Cardiac fibroblast (primary cell): ENCODE measurements at places on chromosomes 12 and 14.

- no peak for DNase-seq
Observed at GRCh38 chr12:21837847-21838246, 63.3 kb upstream of the KCNJ8 start.

GRCh38 chr12:13135371-13136178 is 32.1 kb upstream of the GSG1 start:
- DNase-seq = peak; percentile 90

GRCh38 chr14:34457186-34457585 is 4.9 kb downstream of the SPTSSA start:
- DNase-seq = no peak

DNA sequence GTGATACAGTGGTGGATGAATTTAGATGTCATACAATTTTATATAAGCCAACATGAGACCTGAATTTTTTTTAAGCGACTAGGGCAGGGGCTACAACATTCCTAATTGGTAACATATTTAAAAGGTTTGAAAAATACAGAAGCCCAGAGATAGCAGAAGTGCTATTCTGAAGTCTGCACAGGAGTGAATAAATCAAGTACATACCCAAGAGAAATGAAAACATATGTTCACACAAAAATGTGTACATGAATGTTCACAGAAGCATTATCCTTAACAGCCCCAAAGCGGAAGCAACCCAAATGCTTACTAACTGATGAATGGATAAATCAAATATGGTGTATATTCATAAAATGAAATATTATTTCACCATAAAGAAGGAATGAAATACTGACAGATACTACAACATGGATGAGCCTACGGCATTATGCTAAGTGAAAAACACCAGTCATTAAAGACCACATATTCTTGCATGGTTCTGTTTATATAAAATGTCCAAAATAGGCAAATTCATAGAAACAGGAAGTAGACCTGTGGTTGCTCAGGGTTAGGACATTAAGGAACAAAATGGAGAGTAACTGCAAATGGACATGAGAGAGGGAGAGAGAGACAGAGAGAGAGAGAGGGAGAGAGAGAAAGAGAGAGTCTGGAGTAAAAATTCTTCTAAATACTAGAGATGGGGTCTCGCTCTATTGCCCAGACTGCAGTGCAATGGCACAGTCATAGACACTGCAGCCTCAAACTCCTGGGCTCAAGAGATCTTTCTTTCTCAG is 28.0 kb upstream of the GXYLT1 start:
- DNase-seq = no peak

- DNase-seq = no peak
Observed at GRCh38 chr12:113361574-113362370, 3.4 kb downstream of the PLBD2 start.

- no peak for DNase-seq
Observed at GRCh38 chr12:19553175-19553574, 113.9 kb downstream of the AEBP2 start.

- no peak for DNase-seq
Observed at GRCh38 chr12:94405413-94406116, 54.1 kb downstream of the CEP83 start.

DNA sequence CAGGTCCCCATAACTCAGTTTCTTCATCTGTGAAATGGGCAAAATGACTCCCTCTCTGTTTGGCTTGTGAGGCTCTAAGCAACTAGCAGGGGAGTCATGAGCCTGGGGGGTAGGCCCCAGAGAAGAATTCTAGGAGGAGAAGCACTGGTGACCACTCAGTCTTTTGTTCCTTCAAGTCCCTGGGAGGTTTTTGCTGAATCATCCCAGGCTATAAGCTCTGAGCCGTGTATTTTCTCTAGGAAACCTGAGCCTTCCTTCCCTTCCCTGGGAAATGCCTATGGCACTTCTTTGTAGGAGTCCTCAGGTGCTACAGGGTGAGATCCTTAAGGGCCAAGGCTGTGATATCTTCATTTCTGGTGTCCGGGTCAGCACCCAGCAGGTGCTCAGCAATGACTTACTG is 4.5 kb downstream of the RPH3A start:
- no peak for DNase-seq

DNA sequence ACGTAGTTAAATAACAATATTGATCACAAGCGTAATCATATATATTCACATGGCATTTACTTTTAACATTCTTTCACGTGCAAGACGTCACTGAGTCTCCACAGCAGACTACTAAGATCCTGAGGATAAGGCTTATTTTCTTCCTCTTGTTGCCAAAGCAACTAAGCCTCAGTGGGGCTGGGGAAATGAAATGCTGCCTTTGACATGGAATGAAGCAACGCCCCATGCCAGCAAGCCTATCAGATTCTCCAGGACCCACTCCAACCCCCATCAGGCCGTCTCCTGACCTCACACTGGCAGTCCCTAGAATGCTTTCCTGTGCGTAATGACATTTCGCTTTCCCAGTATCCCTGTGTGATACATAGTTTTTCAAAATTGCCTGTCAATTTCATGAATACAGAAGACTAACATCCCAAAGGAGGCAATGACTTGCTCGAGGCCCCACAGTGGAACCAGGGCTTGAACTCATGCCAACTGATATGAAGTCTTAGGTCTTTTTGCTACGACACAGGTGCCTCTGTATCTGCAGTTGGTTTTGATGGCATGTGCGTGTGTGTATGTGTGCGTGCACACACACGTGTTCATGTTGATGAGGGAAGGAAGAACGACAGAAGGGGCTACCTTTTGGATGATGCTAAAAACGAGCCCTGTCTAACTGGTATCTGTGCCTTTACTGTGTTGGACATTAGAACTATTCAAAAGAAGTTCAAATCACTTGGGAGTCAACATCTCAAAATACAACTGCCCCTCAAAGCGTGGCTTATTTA is 239.1 kb downstream of the VRK1 start:
- no peak for DNase-seq

DNA sequence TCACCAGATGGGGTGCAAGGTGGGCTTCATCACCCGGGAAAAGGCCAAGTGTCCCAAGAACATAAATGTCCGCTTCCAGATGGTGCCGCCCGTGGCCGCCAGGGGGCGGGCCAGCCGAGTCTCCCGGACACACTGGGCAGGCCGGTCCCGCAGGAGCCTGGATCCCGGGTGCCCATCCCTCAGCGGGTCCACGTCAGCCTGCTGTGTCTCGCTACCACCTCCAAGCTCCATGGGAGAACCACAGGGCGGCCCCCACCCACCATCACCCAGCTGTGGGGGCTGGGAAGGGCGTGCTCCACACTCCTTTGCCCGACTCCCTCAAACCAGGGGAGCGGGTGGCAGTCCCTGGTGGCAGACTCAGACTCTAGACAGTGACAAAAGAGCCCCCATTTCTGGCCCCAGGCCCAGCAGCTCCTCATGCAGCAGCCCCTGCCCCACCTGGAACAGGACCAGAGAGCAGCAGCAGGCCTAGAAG is 22.0 kb upstream of the NUDT14 start:
- peak; percentile 74 for DNase-seq

DNA sequence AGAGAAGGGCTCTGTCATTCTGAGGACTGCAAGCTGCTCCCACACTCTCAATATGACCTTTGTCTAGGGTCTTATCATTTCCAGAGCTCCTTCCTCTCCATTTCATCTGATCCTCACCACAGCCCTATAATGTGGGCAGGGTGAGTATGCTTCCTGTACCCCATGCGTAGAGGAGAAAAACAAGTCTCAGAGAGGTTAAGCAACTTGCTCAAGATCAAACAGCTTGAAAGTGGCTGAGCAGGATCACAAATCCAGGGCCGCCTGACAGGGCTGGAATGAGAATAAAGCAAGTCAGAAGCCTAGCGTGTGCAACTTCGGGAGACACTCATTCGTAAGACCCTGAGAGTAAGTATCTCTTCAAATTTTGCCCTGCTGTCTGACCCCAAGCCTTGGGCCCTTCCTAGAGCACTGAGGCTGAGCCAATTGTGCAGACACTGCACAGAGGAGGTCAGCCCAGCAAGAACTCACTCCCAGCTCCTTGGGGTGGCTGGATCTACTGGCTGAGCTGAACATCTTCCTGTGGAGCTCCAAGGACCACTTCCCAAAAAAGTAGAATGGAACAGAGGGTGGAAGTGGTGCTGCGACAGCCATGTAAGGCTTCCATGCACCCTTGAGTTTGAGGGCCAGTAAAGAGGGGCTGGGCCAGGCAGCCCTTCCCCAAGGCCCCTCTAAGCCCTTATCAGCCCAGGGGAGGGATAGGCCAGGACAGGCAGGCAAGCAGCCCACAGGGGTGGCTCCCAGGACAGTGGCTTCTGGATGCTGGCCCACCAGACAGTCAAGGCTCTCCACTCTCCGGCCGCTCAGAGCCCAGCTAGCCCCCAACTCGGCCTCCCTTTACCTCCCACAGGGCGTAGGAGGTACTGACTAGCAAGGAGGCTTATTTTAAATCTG is 10.5 kb downstream of the ZFP36L1 start:
- DNase-seq = no peak

DNA sequence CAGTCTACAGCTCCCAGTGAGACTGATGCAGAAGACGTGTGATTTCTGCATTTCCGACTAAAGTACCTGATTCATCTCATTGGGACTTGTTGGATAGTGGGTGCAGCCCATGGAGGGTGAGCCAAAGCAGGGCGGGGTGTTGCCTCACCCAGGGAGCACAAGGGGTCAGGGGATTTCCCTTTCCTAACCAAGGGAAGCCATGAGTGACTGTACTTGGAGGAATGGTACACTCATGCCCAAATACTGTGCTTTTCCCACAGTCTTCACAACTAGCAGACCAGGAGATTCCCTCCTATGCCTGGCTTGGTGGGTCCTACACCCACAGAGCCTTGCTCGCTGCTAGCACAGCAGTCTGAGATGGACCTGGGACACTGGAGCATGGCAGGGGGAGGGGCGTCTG is 21.0 kb upstream of the ABCC9 start:
- DNase-seq = no peak

DNA sequence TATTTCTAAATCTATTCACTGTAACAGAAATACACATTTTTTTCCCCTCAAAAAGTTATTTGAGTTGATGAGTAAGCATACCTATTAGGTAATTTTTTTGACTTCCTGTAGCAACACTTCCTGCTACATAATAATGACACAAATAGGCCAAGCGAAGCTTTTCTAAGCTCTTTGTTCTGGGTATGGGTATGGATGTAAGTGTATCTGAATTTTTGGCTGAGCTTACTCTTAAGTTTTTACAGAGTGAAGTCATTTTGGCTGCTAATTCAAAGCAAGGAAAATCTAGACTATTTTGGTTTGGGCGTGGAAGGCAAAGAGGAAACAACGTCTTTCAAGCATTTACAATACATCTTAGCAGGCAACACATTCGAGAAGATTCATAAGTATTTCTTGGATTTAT is 1206.0 kb upstream of the FLRT2 start:
- DNase-seq = peak; percentile 74

DNA sequence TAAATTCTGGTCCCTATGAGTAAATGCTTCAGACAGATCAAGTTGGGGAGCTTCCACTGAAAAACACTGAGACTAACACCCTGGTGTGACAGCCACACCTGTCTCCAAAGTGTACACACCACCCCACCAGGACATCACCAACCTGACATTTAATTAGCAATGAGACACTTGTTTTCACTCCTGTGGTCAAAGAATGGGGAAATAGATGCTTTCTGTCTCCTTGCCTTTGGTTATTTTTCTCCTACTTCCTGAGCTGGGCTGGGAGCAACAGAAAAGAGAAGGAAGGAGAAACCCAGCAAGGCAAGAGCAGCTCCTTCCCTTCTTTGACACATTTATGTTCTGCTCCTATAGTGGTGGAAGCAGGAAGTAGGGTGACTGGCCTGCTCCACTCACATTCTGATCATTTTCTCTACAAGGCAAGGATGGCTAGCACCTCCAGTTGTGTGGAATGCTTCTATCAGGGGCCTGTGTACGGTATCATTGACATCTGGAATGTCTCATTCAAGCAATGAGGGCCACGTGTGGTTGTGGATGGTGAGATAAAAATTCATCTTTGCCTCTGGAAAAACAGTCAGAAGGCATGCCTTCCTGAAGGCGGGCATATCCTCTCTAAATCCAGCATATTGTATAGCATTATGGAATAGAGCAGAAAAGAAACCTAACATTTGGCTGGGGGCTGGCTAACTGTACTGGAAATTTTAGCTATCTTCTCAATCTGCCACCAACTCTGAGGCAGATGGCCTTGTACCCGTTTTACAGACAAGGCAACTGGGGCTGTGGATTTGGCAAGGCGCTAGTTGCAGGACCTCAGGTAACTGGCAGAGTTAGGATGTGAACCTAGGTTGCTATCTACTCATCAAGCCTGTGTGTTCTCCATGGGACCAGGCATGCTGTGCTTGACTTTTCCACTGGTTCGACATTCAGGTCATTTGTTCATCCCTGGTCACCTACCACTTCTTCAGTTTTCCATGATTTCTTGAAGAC is 24.8 kb upstream of the LGALS3 start:
- no peak for DNase-seq

GRCh38 chr14:104576970-104577332 is 2.6 kb upstream of the C14orf180 start:
- DNase-seq = no peak

- peak; percentile 75 for DNase-seq
Observed at GRCh38 chr12:109461049-109461845, 15.9 kb downstream of the KCTD10 start.

GRCh38 chr12:103840462-103840875 is 565 bp downstream of the NT5DC3 start:
- peak; percentile 54 for DNase-seq

DNA sequence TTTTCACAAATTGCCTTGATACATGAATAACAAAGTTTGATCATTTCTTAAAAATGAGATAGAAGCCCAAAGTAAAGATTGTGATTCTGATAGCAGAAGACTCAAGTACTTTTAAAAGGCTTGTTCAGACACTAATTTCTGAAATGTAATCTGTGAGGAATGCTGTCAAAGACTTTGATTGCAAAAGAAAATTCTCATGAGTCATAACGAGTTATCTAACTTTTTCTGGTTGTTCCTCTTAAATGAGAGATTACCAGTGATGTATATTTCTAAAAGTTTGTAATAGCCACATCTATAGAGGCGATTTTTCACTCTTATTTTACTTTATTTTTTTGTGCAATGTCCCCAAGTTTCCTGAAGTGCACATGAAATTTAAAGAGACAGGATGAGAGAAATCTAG is 7.0 kb downstream of the PYGL start:
- DNase-seq = peak; percentile 69

GRCh38 chr12:1498199-1498740 is 96.1 kb downstream of the FBXL14 start:
- no peak for DNase-seq

DNA sequence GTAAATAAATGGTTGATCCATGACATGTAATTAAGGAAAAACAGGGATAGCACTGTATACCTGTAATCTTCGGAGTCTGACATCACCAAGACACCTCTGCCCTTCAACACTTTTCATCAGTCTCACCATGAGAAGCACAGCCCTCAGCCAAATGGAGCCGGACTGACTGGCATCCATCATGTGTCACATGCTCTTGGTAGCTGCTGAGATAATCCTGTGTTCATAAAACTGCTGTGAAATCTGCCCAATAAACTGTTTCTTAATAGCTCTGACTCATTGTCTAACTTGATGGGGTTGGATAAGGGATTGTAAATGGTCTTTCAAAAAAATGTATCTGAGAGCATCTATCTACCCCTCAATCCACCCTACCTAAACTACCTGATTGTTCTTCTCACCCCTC is 33.6 kb downstream of the KCNH5 start:
- DNase-seq = no peak
